Hematopoietic multipotent progenitor cell treated with erythropoietin and hydrocortisone succinate and interleukin-3 and kit ligand, for 4 days (in vitro differentiated cells): ENCODE measurements at places on chromosomes 16 and 17.
A peak's percentile ranks its signal among the peaks of the same experiment; 100 is the strongest.

GRCh38 chr17:44207743-44208142 lies 8.1 kb upstream of the ATXN7L3 start:
- peak; percentile 33 for DNase-seq

DNA sequence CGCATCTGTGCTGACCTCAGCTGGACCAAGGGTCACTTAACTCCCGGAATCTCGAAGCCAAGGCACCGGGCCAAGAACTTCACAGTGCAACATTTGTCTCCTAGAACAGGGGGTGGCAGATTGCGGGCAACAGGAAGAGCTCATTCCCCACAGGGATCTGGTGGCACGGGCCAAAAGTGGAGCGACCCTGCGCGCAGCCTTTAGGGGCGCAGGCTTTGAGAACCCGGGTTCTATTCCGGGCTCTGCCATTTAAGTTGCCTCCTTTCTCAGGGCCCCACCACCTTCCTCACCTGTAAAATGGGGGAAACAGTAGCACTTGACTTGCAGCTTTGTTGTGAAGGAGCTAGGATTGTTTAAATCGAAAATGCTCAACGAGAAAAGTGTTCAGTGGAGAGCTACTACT lies 651 bp downstream of the SHMT1 start:
- peak; percentile 67 for DNase-seq

DNA sequence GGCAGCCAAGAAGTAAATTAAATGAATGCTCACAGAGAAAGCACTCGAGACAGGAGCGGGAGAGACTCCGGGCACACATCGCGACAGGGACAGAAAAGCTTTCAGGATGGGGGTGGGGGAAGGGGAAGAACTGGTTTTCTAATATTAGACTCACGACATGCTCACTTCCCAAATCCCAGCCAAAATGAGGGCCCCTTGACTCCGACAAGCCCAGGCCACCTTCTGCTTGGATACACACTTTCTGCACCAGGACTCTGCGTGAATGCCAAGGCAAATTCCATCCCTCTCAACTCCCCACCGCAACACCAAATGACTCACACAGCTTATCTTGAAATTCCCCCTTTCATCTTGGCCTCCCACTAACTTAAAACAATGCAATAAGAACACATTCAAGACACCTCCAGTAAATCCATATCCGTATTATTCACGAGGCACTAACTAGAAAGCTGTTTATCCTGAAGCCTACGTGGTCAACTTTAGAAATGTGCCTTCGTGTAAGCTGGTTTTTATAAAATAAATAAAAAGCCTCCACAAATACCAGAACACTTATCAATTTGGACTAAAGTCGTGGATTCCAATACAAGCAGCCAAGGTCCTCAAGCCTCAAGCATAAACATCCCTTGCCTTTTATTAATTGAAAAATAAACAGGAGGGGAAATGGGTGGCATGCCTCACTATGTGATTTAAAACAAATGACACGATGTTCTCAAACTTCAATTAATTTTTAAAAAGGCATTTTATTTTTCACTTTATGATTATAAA lies 46.1 kb downstream of the NXN start:
- DNase-seq, result peak; percentile 20

DNA sequence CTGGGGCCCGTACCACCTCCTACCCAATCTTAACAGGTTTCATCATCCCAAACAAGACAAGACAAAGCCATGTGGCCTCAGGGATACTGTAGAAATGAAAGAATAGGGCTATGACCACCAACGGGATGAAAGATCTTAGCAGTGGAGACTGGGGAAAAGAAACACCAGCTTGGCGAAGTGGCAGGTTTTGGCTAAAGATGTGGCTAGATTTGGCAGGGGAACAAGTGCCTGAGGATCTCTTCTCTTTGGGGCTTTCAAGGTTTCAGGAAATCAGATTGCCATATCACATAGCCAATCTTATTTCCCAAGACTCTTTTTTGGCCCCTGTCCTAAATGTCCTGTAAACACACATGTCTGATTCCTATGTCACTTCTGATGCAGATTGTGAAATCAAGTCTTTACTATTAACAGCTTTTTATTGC lies 6.9 kb downstream of the KRT24 start:
- peak; percentile 28 for DNase-seq

DNA sequence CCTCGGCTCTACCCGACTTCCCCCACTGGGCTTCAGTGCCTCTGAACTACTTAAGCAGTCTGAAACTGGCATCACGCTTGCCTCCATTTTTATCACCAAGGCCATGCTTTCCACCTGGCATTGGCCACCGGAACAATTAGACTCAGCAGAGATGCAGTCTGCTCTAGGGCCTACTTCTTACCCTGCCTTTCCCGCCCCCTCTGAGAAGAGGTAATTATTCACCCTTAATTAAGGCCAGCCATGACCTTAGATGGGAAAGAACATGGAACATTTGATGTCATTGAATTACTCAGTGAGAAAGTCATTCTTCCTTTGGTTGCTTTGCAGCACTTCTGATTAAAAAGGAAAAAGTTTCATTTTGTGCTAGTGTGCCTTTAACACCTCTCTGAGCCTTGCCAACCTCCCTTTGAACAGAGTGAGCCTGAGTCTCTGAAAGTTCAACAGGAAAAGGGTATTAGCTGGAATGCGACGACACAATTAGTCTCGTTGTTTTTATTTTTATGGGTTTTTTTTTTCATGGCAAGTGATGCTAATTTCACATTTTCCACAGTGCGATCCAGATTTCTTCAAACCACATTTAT lies 60.9 kb upstream of the TNRC6A start:
- DNase-seq, result no peak

GRCh38 chr16:69179328-69180010 lies 7.5 kb upstream of the SNTB2 start:
- DNase-seq, result peak; percentile 40

DNA sequence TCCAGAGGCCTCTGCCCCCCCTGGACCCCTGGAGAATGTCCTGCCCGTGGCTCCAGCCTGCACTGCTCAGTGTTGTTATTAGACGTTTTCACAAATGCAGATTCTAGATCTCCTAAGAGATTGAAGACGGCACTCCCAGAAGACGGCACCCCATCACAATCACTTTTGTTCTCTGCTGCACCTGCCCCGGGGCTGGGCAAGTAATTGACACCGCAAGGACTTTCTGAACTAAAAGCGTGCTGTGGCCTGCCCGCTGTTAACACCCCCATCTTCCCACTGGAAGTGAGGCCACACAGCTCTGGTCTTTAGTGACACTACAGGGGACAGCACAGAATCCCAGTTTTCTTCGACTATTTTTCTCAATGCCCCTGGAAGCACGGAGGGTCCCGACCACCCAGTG lies 256.9 kb downstream of the ENGASE start:
- no peak for DNase-seq

DNA sequence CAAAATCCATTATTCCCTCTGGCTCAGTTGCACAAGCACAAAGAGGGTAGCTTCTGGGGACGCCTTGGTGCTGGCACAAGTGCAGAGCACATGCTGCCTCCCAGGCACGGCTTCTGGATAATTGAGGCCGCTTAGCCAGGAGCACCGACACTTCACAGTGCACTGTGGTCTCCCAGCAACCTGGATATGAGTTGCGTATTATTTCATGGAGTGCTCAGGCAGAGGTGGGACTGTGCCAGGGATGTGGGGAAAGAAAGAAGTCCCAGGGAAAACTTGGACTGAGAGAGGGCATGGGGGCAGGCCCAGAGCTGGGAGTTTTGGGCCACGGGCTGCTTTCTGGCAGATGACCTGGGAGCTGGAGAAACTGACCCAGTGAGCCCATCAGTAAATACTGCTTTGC lies 37.5 kb downstream of the MPRIP start:
- no peak for DNase-seq

DNA sequence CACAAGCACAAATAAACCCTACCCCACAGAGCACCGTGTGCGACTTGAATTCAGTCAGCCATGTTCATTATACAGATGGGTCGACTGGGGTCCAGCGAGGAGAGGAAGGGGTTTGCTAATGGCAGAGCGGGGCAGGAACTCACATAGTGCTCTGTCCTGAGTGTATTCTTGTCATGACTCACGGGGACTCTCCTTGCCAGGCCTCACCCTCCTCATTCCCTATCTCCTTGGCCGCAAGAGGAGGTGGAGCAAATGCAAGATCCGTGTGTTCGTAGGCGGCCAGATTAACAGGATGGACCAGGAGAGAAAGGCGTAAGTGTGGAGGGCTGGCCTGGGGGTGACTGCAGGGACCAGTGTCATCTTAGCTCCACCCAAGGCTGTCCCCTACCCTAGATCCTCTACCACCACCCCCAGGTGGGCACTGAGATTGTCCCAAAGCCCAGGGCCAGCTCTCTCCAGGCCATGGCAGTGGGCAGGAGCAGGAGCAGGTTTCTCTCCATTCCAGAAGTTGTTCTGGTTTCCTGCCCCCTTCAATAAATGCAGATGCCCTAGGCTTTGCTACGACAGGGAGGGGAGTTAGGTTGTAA lies 29.4 kb downstream of the SLC12A3 start:
- no peak for DNase-seq

GRCh38 chr16:74499114-74499513 lies 77.8 kb upstream of the CLEC18B start:
- DNase-seq, result no peak

- peak; percentile 99 for DNase-seq
These were observed 44.5 kb downstream of the ZNRF1 start for GRCh38 chr16:75043175-75043895.

- DNase-seq, result no peak
These were observed 78.8 kb upstream of the DOC2B start for GRCh38 chr17:260031-260791.

- DNase-seq, result no peak
These were observed 302.2 kb downstream of the C16orf95 start for GRCh38 chr16:87015021-87015420.

- no peak for DNase-seq
These were observed 47.9 kb downstream of the COPRS start for GRCh38 chr17:31811101-31811500.

- DNase-seq, result no peak
These were observed 98.6 kb upstream of the PMFBP1 start for GRCh38 chr16:72270531-72270930.
